ENCODE measurements at places on chromosomes 13 and 19.

GRCh38 chr13:75904012-75904411 is 267.9 kb downstream of the LMO7 start:
- DNase-seq: no peak

- DNase-seq: no peak
These were observed 716.5 kb upstream of the PRR20A start for GRCh38 chr13:56424246-56424645.

DNA sequence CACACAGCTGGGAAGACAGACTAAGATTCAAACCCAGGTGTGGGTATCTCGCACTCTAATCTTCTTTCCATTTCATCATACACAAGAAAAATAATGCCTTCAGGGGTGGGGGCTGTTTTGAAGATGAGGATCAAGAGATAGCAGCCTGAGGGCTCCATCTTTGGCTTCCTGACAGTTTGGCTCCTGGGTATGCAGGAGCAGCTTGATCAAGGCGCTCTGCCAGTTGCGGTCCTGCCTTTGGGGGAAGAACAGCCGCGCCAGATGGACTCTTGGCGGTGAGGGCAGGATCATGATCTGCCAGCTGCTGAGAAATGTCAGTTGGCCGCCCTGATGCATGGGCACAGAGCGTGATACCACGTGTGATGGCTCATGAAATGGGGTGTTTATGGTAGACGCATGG is 119.1 kb downstream of the IER2 start:
- no peak for DNase-seq

GRCh38 chr13:94335761-94336526 is 143.5 kb downstream of the DCT start:
- no peak for DNase-seq

GRCh38 chr13:53214433-53214832 is 185.8 kb downstream of the OLFM4 start:
- no peak for DNase-seq

GRCh38 chr13:101972191-101972590 is 429.7 kb downstream of the FGF14 start:
- DNase-seq: no peak

- DNase-seq: no peak
These were observed 622 bp upstream of the RBM42 start for GRCh38 chr19:35628264-35628564.

DNA sequence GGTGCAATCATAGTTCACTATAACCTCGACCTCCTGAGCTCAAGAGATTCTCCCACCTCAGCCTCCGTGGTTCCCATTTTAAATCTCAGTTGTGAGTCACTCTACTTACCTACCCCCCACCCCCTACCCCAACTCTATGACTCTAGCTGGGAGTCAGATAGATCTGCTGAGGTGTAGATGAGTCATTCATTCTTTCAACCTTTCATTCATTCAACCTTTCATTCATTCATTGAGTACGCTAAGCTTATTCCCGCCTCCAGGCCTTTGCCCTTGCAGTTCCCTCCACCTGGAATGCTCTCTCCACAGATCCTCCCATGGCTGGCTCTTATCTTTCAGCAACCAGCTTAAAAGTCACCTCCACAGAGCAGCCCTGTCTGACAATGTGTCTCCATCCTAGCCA is 1.1 kb upstream of the MAST1 start:
- DNase-seq: no peak

DNA sequence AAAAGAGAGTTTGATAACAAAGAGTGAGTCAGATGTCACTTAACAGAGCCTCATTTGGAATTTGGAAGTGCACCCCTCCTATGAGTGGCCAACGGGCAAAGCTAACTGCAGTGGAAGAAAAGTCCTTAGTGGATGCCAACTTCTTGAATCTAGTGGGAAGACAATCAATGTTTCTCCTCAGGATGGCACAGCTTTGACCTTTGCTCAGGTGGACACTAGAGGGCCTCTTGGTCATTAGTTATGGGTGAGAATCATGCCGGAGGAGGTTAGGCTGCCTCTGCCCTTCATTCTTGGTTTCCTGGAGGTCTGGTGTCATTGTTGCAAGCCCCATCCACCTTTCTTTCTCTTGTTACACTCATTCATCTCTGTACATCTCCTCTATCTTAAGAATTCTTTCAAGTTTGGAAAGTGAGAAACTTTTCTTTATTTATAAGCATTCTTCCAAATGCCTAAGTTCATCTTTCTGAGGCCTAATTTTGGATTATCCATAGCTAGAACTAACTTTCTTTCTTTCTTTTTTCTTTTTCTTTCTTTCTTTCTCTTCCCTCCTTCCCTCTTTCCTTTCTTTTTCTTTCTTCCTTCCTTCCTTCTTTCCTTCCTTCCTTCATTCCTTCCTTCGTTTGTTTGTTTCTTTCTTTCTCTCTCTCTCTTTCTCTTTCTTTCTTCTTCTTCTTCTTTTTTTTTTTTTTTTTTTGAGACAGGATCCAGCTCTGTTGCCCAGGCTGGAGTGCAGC is 327.2 kb upstream of the TSHZ3 start:
- peak; percentile 26 for DNase-seq

GRCh38 chr19:28961772-28962500 is 251.0 kb downstream of the UQCRFS1 start:
- DNase-seq: no peak

Data from Caco-2 (cell line).